Fibroblast of skin of left quadriceps (primary cell): ENCODE measurements at places on chromosomes 11 and 22.

- no peak for DNase-seq
These were observed 75.3 kb downstream of the MED15 start for GRCh38 chr22:20582520-20583361.

GRCh38 chr22:37267135-37267587, 15.1 kb upstream of the CYTH4 start:
- DNase-seq: no peak

DNA sequence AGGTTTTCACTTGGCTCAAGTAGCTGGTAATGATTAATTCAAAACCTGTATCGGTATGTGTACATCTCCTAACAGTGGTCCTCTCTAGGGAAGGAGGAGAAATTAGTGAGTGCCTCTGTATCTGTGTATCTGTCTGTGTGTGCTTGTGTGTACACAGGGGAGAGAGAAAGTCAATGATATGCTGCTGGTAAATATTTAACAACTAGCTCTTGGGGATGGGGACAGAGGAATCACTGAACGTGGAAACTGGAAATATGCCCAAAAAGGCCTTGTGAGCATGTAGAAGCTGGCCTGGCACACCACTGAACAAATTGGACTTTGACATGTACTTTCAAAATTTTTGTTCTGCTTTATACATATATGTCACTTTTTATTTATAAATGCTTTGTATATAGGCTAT, 214.0 kb upstream of the SYN3 start:
- DNase-seq: no peak

GRCh38 chr11:132745306-132745705, 787.0 kb downstream of the OPCML start:
- no peak for DNase-seq

DNA sequence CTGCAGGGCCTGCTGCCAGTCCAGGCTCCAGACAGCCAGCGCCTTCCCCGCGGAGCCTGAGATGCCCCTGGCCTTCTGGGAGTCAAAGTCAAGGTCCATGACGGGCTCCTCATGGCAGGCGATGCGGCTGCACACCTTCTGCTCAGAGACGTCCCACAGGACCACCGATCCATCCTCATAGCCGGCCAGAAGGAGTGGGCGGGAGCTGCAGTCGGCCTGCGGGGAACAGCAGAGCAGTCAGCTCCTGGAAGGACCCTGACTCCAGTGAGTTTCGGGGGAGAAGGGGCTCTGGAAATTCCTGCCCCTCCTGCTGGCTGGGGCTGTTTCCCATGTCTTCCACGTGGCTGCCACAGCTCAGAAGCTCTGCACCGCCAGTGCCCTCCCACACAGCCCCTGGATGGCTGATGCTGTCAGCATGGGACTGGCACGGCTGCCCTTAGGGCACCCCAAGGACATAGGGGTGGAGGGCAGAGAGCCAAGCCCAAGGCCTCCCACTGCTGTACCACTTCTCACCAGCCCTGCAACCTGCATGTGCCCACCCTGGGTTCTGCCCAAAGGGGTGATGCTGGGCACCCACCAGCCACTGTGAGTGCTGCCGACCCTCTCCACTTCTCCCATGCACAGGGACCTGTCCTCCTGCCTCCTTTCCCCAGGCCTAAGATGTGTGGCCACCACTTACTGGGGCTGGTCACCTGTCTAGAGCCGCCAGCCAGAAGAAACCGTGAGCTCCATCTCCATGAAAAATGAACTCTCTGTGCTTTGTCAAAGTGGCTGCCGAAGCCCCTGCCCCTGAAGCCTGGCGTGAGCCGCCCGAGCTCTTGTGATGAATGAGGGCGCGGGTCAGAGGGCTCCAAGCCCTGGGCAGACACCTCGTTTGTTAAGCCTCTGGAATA, 41.7 kb downstream of the TBX1 start:
- DNase-seq: no peak

GRCh38 chr11:61499816-61500491, 8.6 kb upstream of the LRRC10B start:
- no peak for DNase-seq

DNA sequence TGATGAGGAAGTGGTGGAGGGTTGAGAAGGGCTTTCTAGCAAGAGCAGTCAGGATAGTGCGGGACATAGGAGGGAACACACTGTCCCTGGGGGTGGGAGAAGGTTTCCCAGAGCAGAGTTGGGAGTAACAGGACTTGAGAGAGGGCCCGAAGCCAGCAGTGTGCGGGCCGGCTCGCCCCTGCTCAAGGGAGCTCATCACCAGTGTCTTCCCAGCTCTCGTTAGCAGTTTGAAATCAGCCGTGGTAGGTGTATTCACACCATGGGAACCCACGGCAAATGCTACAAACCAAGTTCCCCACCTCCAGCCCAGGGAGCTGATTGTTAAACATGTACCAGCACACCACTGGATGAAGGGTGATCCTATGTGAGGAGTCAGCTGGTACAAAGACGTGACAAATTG, 66.2 kb upstream of the EIF3D start:
- no peak for DNase-seq

DNA sequence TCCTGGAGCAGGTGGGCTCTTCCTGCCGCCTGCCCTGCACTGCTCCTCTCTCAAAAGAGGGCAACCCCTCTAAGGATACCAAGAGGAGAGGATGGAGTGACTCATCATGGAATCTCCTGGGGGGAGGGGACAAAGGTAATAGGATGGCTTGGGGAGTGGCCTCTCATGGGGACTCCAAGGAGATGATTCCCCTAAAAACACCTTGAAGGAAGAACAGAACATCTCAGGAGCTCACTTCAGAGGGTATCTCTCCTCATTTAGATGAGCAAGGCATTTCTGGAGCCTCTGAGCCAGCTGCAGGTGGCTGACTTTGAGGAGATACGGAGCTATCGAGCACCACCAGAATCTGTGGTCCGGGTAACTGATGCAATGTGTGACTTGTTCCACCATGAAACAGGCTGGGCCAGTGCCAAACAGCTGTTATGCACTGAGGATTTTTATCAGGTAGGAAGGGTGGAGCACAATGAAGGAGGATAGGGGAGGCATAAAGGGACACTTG, 40.2 kb downstream of the RRP8 start:
- DNase-seq: no peak

GRCh38 chr11:76271068-76271467, 64.8 kb upstream of the WNT11 start:
- DNase-seq: no peak

- no peak for DNase-seq
These were observed 105.1 kb downstream of the FANCF start for GRCh38 chr11:22520521-22520920.

DNA sequence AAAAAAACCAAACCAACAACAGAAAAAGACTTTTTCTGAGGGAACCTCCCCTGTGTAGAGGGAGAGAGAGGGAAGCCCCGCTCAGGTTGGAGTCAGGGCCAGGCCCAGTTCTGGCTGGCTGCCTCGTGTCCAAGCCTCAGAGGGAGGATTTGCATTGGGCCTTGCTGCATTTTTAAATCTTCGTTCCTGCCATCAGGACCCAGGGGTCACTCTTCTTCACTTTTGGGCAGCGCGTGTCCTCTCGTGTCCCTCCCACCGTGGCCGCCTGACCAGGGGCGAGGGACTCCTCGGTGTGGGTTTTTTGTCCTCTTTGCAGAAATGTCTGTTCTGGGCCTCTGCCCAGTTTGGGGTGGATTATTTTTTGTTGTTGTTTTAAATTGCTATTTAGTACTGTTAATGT, 57.9 kb downstream of the LRRC74B start:
- no peak for DNase-seq

GRCh38 chr22:29098296-29098695, 25.5 kb downstream of the KREMEN1 start:
- no peak for DNase-seq

DNA sequence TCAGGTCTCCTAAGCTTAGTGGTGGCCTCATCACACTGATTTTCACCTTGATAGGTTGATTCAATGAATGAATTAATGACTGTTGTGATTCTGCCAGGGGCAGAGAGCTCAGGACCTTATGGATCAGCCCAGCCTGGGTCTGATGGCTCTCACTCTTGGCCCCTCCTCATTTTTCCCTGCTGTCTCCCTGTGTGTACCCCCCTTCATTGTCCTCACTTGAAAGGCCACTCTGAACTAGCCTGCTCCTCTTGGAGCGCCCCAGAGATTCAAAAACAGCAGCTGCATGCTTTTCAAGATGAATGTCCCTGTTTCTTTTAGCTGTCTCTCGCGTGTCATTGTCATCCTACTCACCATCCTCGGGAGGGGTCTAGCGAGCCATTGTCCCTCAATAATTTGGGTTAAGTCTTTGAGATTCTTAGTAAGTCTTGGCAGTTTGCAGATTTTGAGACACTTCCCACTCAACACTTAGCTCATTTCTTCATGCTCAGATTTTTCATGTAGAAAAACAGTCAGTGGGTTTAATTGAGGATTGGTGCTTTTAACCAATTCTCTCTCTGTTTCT, 42.5 kb upstream of the MICAL2 start:
- no peak for DNase-seq

GRCh38 chr22:17948101-17948500, 76.3 kb downstream of the MICAL3 start:
- DNase-seq: no peak

DNA sequence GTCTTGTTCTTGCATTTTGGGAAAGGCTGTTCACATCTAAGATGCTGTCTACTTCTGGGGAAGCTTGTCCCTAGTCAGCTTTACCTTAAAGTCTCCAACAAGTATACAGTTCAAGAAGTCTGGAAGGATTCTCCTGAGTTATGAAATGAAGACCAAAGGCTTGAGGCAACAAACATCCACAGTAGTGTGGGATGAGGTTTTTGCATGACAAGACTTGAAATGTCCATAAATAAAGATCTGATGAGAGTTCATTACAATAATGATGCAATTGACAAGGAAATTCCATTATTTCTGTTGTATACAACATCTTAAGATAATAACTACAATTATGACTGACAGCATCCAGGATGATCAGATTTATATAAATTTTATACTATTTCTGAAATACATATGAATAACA, 21.3 kb upstream of the KDM4E start:
- DNase-seq: no peak

DNA sequence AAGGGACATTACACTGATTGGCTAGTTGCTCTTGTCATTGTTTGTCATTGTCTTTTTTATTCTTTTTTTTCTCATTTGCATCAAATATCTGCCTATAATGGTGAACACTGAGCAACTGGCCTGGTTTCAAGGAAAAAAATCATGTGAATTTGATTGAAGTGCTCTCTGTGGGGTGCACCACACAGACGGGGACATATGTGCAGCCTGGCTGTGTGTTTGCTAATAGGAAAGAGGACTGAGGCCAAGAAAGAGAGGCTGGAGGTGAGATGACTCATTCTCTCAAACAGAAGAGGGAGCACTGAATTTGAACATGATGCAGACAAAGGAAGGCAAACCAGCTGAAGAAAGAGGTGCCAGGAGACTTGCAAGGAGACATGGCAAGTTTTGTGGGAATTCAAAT, 684.9 kb upstream of the CCDC90B start:
- no peak for DNase-seq

GRCh38 chr11:15805726-15806125, 550.6 kb downstream of the SOX6 start:
- no peak for DNase-seq

DNA sequence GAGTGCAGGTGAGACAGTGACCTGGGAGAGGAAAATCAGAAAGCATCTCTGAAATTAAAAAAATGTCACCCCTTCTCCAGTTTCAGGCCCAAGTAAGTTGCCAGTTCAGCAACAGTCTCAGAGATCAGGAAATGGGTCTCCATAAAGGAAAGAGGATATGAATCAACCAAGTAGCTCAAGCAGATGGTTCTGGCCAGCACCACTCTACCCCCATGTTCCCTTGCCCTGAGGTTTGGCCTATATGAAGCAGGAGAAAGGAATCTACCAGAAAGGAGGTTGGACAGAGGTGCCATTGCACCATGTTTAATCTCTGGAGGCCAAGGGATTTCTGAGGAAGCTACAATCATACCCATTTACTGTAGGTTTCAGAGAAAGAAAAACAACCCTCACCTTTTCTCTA, 7.7 kb downstream of the FZD4 start:
- DNase-seq: no peak

- no peak for DNase-seq
These were observed 24.0 kb downstream of the ABTB2 start for GRCh38 chr11:34333787-34334186.

DNA sequence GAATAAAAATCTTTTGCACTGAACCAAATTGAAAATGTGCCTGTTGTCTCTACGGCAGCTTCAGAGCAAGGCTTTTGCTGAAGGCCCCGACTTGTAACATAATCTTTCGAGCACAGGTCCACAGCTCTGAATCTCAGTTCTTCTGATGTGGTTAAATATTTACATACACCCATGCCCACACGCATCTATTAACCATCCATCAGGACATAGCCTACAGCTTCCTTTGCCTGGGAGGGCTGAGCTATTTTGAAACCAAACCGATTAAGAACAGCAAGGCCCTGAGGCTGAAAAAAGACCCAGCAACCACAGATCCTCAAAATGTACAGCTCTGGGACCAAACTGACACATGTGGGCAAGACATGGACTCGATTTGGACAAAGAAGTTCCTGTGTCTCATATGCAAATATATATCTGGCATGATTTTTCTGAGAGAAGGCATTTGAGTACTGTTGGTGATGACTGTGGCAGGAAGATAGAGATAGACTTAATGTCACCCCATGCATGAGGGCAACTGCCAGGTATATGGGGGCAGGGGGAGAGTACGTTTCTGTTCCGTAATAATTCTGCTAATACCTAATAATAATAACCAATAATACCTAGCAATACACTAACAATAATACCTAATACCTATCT, 322.7 kb upstream of the PLET1 start:
- no peak for DNase-seq

- DNase-seq: no peak
These were observed 50.7 kb upstream of the SPATA19 start for GRCh38 chr11:133896028-133896427.

DNA sequence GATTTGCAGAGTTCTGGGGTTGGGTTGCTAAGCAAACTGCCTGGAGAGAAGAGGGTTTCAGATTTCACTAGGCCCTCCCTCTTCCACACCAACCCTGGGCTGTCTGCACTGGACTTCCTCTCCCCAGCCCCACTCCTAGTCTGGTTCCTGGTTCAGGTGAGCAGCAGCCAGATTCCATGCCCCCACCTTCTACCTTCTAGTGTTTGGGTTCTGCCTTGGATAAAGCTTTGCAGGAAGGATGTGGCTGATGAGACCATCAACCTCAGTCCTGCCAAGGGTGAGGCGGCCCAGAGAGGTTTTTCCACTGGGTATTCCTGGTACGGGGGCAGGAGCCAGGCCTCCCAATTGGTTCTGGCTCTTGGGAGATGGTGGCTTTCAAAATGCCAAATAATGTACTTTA, 68.3 kb downstream of the BCR start:
- no peak for DNase-seq

DNA sequence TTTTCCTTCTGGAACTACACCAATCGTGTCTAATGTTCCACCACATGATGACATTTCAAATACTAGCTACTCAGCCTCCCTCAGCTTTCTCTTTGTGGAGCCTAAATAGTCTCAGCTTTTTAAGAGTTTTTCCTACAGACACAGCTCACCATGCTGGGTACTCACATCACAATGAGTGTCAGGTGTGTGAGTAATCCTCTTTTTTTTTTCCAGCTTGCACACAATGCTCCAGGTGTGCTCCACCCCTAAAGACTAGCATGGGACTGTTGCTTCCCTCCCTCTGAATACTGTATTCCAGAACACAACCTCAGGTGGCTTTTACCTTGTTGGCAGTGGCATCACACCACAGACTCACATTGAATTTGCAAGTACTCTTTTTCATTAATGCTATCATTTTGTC, 11.7 kb downstream of the BTG4 start:
- DNase-seq: no peak

GRCh38 chr11:127027000-127027399, 26.4 kb upstream of the KIRREL3 start:
- DNase-seq: no peak
